ENCODE measurements at places on chromosomes 5 and 9.
A peak's percentile ranks its signal among the peaks of the same experiment; 100 is the strongest.

DNA sequence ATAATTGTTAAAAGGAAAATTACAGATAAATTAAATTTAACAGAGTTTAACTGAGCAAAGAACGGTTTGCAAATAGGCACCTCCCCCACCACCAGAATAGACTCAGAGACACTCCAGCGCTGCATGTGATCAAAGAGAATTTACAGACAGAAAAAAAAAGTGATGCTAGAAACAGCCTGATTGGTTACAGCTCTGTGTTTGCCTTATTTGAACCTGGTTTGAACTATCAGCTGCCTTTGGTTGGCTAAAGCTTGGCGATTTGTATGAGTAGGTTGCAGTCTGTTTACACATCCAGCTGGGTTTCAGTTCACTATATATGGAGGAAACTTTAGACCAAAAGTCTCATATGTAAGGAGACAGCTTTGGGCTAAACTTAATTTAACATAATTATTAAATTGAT is 249.1 kb downstream of the ENC1 start:
- no peak for DNase-seq

DNA sequence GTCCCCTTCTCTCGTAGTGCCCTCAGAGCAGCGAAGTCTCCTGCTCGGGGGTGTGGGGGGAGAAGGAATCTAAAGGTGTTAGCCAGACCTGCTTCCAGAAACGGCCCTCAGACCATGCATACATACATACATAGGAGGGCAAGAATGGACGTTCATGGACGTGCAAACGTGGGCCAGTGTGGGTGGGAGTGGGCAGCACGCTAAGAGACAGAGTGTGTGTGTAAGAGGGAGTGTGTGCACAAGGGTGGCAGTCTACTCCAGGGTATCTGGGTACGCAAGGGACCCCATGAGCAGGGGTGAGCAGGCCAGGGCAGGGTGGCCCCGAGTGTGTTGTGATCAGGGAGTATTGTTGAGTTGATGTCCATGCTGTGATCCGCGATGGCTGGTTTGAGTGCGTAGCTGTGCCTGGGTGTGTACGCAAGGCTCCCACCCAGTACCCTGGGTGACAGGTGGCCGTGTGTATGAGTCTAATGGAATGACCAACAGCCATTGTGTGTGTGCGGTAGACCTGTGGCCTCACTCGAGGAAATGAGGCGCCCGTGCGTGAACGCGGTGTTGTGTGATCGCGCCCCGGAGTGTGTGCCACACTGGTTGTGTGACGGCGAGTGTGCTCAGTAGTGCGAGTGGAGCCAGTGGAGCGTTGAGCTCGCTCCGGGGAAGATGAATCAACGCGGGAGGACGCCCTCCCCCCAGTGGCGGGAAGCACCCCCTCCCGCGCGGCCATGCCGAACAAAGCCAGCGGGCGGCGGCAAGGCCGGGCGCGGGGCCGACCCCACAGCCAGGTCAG is 826 bp downstream of the GPRIN1 start:
- no peak for DNase-seq

- DNase-seq, result no peak
Measured at GRCh38 chr5:179114756-179115155, 54.6 kb downstream of the ZNF354C start.

DNA sequence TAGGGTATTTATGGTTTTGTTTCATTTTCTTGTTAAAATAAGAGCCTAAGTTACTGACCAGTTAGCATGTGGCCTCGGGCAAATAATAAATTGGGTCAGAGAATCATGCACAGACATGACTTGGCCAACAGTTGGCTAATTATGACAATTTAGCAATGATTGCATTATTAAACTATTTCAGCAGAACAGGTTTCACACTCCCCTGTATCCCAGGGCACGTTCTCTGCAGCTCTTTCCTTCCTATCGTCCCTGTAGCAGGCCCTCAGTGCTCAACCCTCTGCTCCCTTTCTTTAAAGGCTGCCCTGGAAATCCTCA is 167.9 kb downstream of the TSSK1B start:
- DNase-seq, result no peak

DNA sequence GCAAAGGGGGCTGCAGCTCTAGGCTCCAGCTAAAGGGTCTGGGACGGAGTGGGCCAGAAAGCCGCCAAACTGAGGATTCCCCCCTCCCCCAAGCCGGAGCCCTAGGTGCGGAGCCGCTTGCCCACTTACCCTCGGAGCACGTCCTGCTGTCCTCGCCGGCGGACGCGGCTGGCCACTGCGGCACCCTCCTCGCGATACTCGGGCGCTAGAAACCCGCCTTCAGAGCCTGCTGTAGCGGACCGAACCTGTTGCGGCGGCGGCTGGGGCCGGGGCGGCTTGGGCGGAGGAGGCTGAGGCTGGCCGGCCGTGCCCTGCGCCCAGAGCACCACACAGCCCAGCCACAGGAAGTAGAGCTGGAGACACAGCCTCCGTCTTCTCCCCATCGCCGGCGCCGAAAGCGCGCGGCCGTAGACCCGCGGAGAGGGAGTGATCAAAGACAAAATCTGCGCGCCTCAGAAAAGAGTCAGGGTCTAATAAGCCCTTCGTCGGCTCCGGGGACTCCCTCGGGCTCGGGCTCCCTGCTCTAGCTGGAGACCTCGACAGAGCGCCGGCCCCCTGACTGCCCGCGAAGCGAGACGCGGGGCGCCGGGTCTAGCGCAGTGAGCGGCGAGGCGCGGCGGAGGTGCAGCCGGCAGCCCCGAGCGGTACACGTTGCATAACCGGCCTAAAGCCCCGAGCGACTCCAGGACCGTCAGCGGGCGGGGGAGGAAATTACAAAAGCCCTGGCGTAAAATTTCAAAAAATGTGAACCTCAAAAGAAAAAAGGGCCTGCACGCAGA is 635 bp downstream of the FBN2 start:
- peak; percentile 17 for DNase-seq

GRCh38 chr5:144142824-144143162 is 27.7 kb downstream of the YIPF5 start:
- DNase-seq, result no peak

GRCh38 chr9:33158843-33159776 is 8.0 kb downstream of the B4GALT1 start:
- no peak for DNase-seq

GRCh38 chr5:12292610-12293204 is 388.5 kb upstream of the CTNND2 start:
- DNase-seq, result no peak

DNA sequence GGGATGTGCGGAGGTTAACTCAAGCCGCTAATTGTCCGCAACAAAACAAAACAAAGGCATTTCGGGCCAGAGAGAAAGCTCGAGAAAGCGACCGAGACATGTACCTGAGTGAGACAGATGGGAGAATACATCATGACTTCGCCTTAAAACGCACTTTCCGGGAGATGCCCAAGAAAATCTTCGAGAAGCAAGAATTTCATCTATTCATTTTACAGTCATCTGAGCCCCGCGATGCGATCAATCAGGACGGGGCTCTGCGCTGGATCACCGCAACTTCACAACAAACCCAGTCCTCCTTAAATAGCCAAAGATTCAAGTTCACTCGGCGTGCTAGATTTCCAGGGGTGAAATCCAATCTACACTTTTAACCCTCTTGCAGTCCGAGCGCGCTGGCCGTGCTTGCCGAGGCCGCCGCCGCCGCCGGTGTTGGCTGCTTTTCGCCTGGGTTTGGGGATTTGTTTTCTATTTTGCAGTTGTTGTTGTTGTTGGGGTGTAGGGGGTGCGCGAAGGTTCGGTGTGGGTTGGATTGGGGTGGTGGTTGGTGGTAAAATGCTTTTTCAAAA is 482 bp downstream of the NFIB start:
- DNase-seq, result peak; percentile 45

DNA sequence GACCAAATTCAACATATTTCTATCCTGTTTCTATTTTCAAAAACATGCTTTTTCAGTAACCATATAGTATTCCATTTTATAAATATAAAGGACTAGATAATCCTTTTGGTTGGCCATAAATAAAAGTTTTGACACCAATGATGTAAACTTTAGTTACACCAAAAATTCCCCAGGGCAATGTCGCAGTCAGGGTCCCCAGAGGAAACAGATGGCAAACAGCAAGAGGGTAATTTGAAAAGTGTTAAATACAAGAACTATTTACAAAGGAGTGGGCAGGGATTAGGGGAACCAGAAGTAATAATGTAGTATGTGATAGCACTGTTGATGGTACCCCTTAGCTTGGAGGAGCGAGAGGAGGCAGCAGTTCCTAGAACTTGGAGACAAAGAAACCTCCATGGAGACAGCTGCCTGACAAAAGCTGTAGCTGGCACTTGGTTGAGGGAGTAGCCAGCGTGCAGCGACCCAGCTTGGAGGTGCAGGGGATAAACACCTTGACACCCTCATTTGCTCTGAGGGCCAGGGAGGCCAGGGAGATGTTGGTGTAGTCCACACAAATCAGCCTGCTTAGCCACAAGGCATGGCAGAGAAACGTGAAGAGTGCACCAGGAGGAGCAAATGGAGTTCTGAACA is 18.3 kb upstream of the MSANTD3 start:
- DNase-seq, result no peak

DNA sequence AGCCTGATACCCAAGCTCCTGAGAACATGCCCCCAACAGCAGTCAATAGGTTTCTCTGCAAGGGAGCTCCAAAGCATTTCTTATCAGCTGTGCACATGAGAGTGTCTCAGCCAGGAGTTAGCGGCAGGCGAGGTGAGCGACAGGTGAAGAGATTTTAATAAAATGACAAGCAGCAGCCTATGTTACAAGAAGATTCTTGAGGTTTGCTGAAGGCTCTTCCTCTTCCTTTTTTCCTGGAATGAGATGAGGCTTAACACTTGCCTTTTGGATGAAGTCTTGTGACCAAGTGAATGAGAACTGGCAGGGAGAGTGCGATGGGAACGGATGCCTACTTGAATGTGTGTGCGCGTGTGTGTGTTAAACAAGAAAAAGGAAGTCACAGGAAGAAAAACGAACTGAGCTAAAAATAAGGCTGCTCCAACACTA is 76.1 kb downstream of the SHB start:
- no peak for DNase-seq

- no peak for DNase-seq
Measured at GRCh38 chr5:8376478-8376877, 507.5 kb downstream of the MTRR start.

DNA sequence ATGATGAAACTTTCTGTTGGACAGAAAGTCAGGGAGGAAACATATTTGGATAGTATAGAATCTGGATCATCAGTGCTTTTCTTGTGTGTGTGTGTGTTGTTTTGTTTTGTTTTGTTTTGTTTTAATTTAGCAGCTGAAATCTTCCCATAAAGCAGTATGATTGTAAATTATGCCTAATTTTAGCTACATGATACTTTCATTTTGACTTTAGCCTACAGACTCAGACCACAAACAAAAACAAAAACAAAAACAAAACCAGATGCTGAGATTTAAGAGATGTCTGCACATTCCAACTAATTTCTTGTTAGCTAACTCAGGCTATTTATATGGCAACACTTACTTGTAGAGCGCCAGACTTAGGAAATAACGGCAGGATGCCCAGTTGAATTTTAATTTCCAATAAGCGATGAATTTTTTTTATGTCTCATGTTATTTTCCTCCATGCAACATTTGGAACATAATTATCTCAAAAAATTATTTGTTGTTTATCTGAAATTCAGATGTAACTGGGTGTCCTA is 119.5 kb upstream of the TRPC7 start:
- no peak for DNase-seq

- DNase-seq, result no peak
Measured at GRCh38 chr5:169050636-169051035, 250.3 kb downstream of the SLIT3 start.

- DNase-seq, result no peak
Measured at GRCh38 chr5:39761199-39761950, 336.6 kb upstream of the DAB2 start.

GRCh38 chr5:14337593-14337992 is 194.5 kb downstream of the TRIO start:
- no peak for DNase-seq

DNA sequence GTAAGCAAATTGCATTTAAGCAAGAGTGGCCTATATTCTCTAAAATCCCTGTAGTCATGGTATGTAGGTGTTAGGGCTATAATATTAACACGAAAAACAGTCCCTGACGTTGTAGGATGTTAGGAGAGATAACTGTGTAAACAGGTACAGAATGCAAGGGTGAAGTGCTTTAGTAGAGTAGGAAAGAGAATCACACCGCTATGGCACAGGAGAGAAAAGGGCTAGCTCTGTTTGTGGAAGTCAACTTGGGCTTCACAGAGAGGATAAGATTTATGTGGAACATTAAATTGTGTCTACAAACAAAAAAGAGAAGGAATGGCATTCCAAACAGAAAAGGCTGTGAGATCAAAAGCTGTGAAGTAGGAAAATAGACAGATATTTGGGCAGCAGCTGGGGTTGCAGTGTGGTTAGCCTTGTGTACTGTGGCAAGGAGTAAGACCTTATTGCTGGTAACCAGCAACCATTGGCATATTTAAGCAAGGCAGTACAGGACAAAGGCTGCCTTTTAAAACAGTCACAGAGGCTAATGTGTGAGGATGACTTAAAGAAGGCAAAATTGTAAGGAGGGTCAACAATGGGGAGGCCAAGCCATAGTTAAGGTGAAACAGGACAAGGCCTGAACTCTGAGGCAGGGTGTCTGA is 337.5 kb upstream of the ADAMTSL1 start:
- DNase-seq, result no peak

DNA sequence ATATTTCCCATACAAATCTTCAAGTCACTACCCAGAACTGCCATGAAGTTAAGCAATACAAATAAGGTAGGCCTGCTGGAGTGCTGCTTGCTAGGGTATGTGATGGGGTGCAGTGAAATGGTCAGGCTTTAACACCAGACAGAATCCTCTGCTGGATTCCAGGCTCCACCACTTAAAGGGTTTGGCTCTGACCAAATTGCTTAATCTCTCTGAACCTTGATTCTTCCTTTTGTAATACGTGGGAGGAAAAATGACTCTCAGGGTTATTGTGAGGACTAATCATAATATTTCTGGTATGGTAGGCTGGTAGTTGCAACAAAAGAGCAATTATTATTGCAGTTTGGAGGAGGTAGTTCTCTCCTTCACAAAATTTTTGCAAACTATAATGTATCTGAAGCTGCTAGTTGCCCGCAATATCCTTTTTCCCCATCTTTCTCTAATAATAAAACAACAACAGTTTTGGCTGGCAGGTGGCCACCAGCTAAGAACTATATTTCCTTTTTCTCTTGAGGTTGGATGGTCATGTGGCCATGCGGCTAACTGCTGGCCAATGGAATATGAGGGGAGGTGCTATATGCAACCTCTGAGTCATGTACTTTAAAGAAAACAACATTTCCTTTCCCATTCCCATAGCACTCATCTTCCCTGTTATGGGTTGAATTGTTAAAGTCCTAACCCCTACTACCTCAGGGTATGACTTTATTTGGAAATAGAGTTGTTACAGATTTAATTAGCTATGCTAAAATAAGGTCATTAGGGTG is 44.1 kb downstream of the CCL28 start:
- no peak for DNase-seq

GRCh38 chr5:79436821-79437220 is 77.1 kb downstream of the HOMER1 start:
- no peak for DNase-seq

DNA sequence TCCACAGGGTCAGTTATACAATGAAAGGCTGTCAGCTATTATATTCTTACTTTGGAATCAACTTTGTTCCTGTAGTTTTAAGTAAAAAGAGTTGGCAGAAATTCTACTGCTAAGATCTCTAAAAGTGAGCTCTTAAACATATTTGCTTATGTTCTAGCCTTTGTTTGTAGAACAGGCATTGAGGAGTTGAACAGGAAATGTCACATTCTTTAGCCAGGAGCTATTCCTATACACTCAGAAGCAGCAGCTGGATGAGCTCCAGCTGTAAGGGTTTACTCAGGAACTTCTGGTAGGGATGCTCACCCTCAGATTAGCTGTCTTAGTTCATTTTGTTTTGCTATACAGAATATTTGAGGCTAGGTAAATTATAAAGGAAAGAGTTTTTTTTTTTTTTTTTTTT is 22.4 kb upstream of the SPINK14 start:
- no peak for DNase-seq

Measured in GM13977 (cell line).